CD4-positive, alpha-beta T cell treated with Interferon alpha-2 for 1 hour (primary cell): ENCODE measurements at places on chromosomes 4 and X.

GRCh38 chr4:184751585-184751956, 17.7 kb upstream of the CENPU start:
- DNase-seq: no peak

DNA sequence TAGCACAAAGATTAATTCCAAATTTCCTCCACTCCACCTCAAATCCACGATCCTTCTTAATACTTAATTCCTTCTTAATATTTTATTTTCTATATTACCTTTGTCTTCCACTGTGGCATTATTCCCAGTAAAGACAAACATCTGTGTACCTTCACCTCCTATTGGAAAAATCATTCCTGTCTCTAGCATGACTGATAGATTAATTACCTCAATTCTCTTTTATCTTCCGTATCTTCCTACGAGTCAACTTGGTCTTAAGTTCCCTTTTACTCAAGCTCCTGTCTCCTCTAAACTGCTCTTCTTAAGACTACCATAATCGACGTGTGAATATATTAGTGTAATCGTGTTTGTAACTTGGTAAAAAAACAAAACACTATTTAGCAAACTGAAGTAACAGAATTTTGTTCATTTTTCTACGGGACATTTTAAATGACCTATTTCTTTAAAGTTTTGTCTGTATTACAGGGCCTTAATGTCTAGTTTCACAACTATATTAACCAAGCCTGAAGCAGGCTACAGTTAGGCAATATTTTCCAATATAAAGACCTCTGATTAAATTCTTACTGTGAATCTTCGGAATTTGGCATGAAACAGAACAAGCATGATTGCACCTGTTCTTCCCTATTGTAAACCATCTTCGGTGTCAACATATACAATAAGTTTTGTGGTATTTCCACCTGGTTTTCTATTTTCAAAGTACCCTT, 1.1 kb upstream of the USP38 start:
- no peak for DNase-seq

DNA sequence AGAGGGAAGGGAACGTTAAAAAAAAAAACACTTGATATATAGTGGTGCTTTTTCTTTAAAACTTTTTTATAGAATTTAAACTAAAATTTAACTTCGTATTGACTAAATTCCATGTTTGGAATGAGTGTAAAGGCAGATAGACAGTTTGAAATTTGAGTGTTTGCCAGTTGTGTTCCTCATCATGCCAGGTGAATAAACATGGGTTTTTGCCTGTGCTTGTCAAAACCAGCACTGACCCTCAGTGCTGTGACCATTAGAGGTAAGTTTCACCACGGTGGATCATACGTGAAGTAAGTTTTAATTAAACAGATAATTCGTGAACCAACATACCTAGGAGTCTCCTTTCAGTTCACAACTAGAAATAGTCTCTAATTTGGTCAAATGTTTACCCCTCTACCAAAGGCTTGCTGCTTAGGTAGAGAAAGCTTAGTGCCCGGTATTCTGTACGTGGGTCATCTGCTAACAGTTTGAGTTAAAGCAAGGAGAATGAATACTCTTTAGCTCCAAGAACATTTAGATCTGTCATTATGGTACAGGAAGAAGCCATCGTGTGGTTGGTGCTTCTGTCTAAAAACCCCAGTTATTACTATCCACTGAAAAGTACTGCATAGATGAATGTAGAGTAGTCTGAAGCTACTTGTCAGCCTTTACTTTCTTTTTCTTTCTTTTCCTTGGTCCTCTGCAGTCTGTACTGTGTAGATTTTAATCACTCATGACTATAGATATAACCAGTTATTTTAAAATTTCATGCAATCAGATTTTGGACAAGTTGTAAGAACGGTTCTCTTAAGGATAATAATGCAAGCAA, 32.7 kb downstream of the KIAA0232 start:
- no peak for DNase-seq

DNA sequence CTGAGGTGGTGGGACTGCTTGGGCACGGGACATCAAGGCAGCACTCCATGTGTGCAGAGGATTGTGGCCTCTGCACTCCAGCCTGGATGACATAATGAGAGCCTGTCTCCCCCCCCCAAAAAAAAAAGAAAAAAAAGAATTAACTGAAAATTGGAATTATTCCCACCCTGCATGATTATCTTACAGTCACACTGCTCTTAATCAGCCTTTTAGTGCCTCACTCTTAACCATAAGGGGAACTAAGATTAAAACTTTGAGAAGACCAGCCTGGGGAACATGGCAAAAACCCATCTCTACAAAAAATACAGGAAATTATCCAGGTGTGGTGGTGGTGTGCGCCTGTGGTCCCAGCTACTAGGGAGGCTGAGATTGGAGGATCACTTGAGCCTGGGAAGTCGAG, 94.6 kb downstream of the UBE2K start:
- DNase-seq: no peak

DNA sequence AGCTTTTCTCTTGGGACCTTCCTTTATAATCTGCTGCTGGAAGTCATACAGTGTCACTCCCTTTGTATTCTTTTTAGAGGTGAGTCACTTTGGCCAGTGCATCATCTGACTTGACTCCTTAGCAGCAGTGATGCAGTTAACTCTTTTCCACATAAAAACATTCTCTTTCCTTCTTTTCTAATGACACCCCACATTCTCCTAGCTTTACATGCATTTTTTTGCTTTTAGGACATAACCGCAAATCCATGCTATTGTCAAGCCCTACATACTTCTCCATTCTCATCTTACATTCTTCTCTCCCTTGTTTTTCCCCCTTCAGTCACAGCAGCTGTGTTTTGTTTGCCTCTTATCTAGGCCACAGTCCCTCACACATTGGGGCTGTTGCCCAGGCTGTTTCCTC, 55.1 kb downstream of the ZNF330 start:
- no peak for DNase-seq

DNA sequence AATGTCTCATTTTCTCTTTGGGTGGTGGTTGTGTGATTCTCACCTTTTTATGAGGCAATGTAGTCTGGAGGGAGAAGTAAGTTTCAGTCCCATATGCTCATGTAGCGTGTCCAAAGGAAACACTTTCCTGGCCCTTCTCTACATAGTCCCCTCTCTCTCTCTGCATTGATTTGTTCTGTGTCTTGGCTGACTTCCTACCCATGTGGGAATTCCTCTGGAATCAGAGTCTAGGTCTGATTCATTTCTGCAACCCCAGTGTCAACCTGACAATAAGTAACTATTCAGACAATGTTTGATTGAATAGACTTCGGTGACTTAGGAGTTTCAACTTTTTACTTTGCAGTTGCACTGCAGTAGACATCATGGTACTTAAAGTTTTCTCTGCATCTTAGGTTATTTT, 2.7 kb upstream of the ALAS2 start:
- no peak for DNase-seq

DNA sequence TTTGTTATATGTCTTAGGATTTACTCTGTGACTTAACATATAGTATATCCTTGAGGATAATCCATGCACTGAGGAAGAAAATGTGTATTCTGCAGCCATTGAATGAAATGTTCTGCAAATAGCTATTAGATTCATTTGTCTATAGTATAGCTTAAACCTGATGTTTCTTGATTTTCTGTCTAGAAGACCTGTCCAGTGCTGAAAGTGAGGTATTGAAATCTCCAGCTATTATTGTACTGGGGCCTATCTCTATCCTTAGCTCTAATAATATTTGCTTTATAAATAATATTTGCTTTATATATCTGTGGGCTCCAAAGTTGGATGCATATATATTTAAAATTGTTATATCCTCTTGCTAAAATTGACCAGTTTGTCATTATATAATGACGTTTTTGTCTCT, 26.7 kb upstream of the MAGEC3 start:
- DNase-seq: no peak

GRCh38 chrX:104359124-104359523, 104.4 kb upstream of the ESX1 start:
- DNase-seq: no peak

- no peak for DNase-seq
These were observed 46.8 kb downstream of the EPHA5 start for GRCh38 chr4:65623506-65623905.

- no peak for DNase-seq
These were observed 50.2 kb upstream of the GRIA2 start for GRCh38 chr4:157170321-157170720.

- no peak for DNase-seq
These were observed 135.7 kb upstream of the ANXA10 start for GRCh38 chr4:167956676-167957075.

DNA sequence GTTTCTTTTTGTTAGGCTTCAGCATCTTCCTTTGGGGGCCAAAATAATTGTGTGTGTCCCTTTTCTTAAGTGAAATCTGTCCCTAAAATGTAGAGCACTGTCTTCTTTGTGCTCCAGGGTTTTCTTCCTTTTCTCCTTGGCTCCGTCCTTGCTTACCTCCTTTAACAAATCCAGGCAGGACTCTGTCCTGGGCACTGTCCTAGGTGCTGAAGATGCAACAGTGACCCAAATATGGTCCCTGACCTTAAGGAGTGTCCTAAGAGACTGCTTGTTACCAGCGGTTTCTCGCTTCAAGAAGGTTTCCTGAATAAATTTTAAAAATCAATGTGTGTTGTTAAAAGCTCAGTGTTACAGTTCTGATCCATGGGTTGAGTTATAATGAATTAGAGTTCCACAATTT, 471.8 kb downstream of the KCNIP4 start:
- no peak for DNase-seq

DNA sequence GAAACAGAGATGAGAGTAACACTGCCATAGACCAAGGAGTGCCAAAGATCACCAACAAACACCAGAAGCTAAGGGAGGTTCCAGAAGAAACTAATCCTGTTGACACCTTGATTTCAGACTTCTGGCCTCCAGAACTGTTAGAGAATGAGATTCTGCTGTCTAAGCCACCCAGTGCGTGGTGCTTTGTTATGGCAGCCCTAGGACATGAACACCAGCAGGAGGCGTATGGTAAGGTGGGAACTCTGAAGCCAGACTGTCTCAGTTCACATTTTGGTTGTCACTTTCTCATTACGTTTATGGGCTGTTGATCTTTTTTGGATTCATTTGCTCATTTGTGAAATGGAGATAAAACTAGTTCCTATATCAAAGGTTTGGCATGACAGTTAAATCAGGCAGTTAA, 142.9 kb downstream of the DCHS2 start:
- DNase-seq: no peak

- DNase-seq: no peak
These were observed 141.7 kb downstream of the PAPSS1 start for GRCh38 chr4:107578321-107578720.

- DNase-seq: no peak
These were observed 284.2 kb downstream of the RCHY1 start for GRCh38 chr4:75229806-75230570.

GRCh38 chr4:168095776-168096406, 3.6 kb downstream of the ANXA10 start:
- DNase-seq: no peak

GRCh38 chrX:40062525-40063155, 35.1 kb downstream of the BCOR start:
- DNase-seq: no peak

DNA sequence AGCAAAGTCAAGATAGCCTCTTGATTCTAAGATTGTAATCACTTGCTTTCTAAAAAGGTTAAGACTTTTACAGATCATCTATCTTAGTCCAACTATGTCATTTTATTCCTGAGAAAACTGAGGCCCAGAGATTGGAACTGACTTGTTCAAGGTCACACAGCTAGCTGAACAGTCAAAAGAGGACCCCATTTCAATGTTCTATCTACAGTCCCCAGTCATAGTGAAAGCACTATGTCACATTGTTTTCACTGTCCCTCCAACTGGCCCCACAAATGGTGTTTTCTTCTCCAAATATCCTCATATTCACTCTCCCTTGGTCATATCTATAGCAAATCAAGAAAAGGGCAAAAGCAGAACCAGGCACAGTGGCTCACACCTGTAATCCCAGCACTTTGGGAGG, 145.2 kb downstream of the OPHN1 start:
- DNase-seq: no peak

DNA sequence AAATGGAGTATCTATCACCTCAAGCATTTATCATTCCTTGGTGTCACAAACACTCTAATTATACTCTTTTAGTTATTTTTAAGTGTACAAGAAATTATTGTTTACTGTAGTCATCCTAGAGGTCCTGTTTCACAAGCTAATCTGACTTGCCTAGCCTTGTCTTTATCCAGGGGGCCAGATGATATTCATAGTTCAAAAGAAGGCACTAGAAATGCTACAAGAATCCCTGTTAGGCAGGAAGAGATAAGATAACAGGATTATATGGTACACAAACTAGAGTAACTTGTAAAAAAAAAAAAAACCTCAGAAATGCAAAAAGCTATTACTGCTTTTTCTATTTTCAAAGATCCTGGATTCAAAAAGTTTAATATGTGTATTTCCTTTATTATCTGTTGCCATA, 95.8 kb downstream of the MBNL3 start:
- DNase-seq: no peak

- no peak for DNase-seq
These were observed 62.5 kb downstream of the PPEF1 start for GRCh38 chrX:18769812-18770573.

DNA sequence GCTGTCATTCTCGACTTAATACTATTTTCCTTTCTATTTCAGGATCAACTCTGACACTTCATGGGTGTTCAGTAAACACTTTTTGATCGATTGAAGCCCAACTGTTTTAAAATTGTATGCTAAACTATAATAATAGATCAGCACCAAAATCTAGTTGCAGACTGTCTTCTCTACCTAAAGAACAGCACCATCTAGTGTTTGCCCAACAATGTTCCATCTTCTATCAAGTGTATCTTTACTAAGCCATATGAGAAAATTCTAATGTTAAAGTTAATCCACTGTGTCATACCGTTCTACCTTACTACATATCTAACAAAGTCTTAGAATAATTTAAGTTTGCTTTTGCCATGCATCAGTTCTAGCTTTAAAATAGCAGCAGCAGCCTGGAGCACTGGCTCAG, 113.0 kb upstream of the PRDX4 start:
- DNase-seq: no peak

DNA sequence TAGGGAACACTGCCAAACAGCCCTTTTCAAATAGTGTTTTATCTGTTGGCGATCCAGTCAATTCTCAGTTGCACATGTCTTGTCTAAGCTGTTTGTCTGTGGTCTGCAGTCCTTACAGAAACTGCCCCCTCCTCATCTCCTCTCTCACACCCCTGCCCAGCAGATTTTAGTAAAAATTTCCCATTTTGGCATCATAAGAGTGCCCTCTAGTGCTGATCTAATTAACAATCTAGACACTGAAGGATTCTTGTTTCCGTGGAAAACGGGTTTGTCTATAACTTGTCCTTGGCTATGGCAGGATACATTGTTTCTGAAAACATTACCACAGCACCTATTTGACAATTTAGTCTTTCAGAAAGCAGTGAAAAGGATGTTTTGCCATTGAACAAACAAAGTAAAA, 227.2 kb upstream of the MBNL3 start:
- no peak for DNase-seq

GRCh38 chr4:89196056-89196674, 84.8 kb downstream of the TIGD2 start:
- DNase-seq: no peak

DNA sequence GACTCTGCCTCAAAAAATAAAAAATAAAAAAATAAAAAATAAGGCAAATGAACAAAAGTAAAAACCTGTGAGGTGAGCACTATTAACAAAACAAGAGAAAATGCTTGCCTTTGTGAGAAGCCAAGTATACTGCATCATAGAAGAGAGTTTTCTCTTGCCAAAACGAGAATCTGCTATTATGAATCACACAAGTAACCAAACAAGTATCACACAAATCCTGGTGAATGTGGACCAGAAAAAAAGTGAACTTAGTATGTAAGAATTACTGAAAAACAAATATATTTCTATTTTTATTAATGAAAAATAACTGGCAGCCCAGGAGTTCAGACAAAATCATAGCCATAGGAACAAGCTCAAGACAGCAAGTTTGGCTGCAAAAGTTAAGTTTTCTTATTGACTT, 193.5 kb downstream of the PDGFC start:
- DNase-seq: no peak

GRCh38 chrX:21738210-21738949, 19.5 kb downstream of the SMPX start:
- DNase-seq: no peak
